ENCODE measurements at places on chromosomes 7 and 10.

GRCh38 chr7:18906901-18907300 lies 210.5 kb downstream of the TWIST1 start:
- no peak for DNase-seq

GRCh38 chr10:11285171-11285570 lies 267.5 kb downstream of the CELF2 start:
- no peak for DNase-seq

DNA sequence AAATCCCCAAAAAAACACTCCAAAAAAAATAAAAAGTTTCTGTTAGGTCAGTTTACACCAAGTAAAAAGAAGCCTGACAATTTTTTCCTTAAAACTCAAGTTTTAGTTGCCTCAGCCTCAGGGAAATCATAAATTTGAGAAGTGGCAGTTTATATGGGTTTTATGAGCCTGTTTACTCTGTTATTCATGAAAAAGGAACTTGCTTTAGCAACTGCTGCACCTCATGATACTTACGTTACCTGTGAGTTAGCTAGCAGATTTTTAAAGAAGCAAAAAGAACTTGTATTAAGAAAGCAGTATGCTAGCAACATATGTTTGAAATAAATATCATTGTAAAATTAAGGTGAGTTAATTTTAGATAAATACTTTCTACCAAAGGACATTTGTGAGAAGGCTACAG lies 1264.5 kb upstream of the PHF14 start:
- DNase-seq: no peak

DNA sequence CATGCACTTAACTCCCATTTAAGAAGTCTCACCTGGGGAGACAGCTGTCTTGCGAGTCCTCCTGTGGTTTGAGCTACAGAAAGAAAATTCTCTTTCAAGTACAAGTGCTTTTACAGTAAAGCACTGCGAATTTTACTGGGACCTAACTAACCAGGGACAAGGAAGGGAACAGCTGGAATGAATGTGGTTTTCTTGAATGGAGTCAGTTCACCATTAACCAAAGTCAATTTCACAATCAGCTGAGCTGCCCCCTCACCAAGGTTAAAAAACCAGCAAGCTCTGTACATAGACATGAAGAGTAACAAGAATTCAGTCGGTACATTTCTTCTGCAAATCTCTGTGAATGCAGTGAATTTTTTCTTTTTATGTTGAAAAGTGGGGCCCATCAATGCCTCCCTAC lies 56.3 kb downstream of the GFRA1 start:
- no peak for DNase-seq

GRCh38 chr10:93293999-93294398 lies 188.1 kb downstream of the MYOF start:
- no peak for DNase-seq

- no peak for DNase-seq
These were observed 3.5 kb downstream of the DENND11 start for GRCh38 chr7:141698247-141699015.

- no peak for DNase-seq
These were observed 6.7 kb downstream of the BNIP3 start for GRCh38 chr10:131975003-131975402.

GRCh38 chr7:133888061-133888930 lies 238.8 kb upstream of the LRGUK start:
- no peak for DNase-seq
